Brain (organoid and tissue), 16 donors: ENCODE measurements at places on chromosomes 11 and 22. TPM values are rescaled to one million over a fixed set of nuclear protein-coding genes. Genes with fewer than 3 reads are reported as not detected.

DNA sequence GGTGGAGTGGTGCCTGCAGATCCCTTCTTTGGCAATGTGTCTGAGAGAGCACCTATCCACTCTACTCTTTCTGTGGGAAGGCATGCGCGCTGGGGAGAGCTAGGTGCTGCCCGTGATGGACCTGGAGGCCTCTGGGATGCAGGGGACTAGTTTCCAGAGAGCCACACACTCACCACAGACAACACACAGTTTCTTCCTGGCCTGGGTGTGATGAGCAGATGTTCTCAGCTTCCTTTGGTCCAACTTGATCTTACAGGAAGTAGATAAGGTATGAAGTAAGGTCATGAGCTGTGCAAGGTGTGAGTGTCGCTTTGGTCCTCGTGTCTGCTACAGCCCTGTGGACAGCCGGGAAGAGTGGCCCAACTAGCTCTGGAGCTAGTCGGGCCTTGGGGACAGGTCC lies 27.3 kb upstream of the SUSD2 start:
- DNase-seq = no peak

DNA sequence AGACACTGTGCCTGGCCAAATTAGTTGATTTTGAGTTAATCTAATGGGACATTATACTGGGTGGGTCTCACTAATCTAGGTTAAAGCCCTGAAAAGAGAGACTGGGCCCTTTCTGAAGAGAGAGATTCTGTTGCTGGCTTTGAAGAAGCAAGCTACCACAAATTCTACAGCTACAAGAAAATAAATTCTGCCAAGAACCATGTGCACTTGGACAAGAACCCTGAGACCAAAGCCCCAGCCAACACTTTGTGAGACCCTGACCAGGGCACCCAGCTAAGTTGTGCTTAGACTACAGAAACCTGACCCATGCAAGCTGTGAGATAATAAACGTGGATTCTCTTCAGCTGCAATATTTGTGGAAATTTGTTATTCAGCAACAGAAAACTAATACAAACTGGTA lies 20.1 kb upstream of the SPON1 start:
- no peak for DNase-seq

DNA sequence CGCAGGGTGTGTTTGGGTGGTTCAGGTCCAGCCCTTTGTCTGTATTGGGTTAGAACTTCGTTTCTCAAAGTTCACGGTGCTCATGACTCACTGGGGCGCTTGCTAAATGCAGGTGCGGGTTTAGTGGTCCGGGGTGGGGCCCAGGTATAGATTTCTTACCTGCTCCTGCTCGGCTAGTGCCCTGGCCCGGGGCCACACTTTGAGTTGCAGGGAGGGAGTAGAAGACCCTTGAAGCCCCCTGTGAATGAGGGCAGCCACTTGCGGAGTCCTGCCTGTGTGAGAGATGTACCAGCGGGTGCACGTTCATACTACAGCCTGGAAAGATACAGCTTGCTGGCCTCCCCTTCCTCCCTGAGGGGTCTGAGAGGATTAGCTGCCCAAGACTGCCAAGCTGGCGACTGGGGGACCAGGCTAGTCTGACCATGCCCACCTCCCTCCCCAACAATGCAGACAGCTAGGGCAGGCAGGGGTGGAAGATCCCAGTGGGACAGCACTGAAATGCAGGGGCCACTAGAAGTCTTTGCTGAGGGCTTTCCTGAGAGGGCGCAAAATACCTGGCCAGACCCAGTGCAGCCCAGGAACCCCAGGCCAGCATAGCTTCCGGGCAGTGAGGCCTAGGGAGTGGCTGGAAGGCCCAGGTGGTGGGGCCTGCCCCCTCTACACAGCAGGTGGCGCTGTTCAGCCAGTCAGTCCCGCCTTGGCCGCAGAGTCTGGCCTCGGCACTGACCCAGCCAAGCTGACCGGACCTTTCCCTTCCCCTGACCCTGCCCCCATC lies 5.1 kb upstream of the MYRF start:
- DNase-seq = peak; percentile 47

- no peak for DNase-seq
Observed at GRCh38 chr22:36465232-36466021, 16.0 kb downstream of the TXN2 start.

- no peak for DNase-seq
Observed at GRCh38 chr11:91978747-91979146, 245.9 kb upstream of the FAT3 start.

DNA sequence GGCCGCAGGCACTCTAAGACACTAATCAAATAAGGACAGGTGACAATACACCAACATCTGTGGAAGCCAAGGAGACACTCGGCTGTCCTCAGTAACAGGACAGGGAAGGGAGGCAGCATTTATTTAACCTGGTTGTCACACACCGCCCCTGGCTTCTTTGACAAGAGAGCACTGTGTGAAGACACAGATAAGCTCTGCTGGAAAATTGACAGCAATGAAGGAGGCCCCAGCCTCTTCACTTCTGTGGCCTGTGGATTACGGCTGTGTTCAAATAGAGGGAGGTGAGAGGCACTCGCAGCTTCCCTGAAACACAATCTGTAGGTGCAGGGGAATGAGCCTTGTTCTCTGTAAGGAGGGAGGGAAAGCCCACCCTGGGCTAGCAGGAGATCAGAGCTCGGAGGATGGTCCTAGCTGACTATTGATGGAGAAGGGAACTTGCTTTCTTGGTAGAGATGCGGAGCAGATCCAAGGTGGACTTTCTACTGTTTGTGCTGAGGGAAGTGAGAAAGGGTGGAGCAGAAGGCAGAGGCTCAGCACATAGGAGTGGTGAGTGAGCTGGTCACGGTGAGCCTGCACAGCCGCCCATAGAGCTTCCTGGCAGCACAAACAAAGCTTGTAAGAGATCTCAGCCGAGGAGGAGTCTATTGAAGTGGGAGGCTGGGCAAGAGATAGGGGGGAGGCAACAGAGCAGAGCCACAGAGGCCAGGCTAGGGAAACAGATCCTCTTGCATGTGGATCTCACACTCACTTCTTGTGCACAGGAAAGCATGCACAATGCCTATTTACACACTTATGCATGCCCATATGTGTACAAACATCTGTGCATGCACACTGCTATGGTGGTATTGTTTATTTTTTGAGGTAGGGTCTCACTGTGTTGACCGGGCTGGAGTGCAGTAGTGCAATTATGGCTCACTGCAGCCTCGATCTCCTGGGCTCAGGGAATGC lies 114.6 kb upstream of the THY1 start:
- DNase-seq = no peak

- no peak for DNase-seq
Observed at GRCh38 chr11:92707173-92707619, 262.3 kb upstream of the MTNR1B start.

GRCh38 chr11:74877132-74877531 lies 71.8 kb downstream of the XRRA1 start:
- no peak for DNase-seq

DNA sequence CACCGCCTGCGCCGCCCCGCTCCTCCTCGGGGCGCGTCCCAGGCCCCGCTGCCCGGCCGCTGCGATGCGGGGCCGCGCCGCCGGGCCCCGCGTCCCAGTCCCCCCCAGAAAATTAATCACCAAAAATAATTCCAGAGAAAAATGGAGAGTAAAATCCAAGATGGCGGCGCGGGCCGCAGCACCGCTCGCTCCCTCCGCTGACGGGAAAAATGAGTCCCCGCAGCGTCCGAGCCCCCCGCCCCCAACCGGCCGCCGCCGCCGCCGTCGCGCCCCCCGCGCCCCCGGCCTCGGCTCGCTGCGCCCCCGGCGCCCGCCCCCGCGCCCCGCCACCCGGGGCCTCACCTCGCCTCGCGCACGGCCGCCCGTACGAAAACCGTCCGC lies at the start of gene KMT5B:
KMT5B (minus strand) TSS at position 162 of the 381 bp plus-strand sequence. CDS start 23,220 bp downstream, outside the sequence.
- peak; percentile 85 for DNase-seq

- peak; percentile 99 for DNase-seq
Observed at GRCh38 chr11:73779084-73779902, 8.4 kb upstream of the MRPL48 start.

GRCh38 chr22:35863432-35863831 lies 145.8 kb downstream of the APOL5 start:
- DNase-seq = peak; percentile 68

GRCh38 chr11:78635814-78636506 lies 61.3 kb upstream of the NARS2 start:
- no peak for DNase-seq

GRCh38 chr11:115996808-115997188 lies 492.6 kb upstream of the CADM1 start:
- no peak for DNase-seq

- DNase-seq = no peak
Observed at GRCh38 chr11:10793470-10794255, 15.1 kb downstream of the EIF4G2 start.

GRCh38 chr11:103618528-103618927 lies 417.9 kb upstream of the DDI1 start:
- DNase-seq = no peak

GRCh38 chr11:55658031-55658573 lies 3.9 kb upstream of the OR4C6 start:
- no peak for DNase-seq

DNA sequence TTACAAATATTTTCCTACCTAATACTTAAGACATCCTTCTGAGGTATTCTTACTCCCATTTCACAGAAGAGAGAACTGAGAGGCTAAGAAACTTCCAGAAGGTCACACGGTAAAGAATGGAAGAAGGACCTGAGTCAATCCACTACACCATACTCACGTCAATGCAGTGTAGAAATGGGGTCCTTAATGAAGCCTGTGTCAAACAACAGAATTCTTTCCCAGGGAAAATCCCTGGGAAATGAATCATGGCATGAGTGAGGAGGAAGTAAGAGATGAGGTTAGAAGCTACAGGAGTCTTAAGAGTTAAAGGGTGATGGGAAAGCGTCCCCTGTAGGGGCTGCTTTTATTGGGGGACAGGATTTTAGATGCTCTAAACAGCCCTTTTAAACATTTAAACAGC lies 147.9 kb downstream of the C11orf91 start:
- no peak for DNase-seq

DNA sequence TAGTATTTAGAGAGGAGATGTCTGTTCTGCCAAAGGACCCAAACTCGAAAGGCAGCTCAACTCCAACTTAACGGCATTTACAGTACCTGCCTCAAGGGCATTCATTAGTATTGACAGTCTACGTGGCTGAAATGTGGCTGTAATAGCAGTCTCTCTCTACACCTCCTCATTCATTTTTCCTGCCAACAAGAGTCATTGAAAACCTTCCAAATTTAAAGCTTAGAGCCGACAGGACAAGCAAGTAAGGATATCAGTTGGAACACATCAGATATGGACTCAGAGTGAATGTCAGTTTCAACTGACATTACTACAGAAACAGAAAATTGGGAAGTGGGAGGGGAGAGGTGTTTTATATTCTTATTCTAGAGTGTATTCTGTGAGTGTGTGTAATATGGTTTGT lies 253.1 kb downstream of the CADM1 start:
- no peak for DNase-seq

The PLET1 gene
- polyA plus RNA-seq = not detected

The CNGA4 gene
- 6.1 TPM for polyA plus RNA-seq

The FAM181B gene
- polyA plus RNA-seq = 6.2 TPM

The GGTLC2 gene
- not detected for polyA plus RNA-seq

The E2F8 gene
- polyA plus RNA-seq = 1.5 TPM

The C11orf16 gene
- 0.49 TPM for polyA plus RNA-seq

The PARVB gene
- polyA plus RNA-seq = 19.7 TPM
